ENCODE measurements at places on chromosomes 7 and 10.

DNA sequence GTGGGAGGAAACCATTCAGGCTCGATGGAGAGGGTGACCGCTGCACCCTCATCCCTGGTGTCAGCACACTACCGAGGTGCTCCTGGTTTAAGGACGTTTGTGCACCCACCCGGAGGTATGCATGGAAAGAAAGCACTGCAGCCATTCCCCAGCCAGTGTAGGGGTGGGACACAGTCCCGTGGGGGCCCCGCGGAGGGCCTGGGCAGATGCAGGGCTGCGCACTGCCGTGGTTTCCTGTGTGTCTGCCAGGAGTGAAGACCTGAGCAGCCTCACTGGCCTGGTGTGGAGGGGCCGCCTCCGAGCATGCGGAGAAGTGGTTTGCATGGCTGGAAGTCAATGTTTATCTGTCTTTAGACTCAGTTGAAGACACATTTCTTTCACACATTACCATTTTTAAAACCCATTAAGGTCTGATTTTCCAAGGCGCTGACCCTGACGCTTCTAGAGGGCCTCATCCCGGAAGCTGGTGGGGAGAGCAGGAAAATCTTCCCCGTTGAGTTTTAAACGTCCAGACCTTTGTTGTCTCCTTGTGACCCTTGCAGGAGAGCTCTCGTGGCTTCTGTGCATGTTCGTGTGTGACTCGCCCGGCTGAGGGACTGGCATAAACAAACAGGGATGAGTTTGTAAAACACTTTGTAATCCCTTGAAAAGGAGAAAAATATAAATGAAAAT is 188.1 kb downstream of the MGMT start:
- no peak for DNase-seq

- DNase-seq, result no peak
Measured at GRCh38 chr7:55185321-55185802, 166.5 kb downstream of the EGFR start.

GRCh38 chr10:59817773-59818172 is 64.5 kb upstream of the MRLN start:
- no peak for DNase-seq

- no peak for DNase-seq
Measured at GRCh38 chr10:94424714-94425337, 22.5 kb downstream of the TBC1D12 start.

GRCh38 chr10:77638321-77639101 is 903 bp upstream of the KCNMA1 start:
- no peak for DNase-seq
